Activated T-helper 1 cell treated with anti-CD3 and anti-CD28 coated beads, Interleukin-2, amount 50 U/mL, for 16 hours (primary cell): ENCODE measurements at places on chromosomes 4 and X.

DNA sequence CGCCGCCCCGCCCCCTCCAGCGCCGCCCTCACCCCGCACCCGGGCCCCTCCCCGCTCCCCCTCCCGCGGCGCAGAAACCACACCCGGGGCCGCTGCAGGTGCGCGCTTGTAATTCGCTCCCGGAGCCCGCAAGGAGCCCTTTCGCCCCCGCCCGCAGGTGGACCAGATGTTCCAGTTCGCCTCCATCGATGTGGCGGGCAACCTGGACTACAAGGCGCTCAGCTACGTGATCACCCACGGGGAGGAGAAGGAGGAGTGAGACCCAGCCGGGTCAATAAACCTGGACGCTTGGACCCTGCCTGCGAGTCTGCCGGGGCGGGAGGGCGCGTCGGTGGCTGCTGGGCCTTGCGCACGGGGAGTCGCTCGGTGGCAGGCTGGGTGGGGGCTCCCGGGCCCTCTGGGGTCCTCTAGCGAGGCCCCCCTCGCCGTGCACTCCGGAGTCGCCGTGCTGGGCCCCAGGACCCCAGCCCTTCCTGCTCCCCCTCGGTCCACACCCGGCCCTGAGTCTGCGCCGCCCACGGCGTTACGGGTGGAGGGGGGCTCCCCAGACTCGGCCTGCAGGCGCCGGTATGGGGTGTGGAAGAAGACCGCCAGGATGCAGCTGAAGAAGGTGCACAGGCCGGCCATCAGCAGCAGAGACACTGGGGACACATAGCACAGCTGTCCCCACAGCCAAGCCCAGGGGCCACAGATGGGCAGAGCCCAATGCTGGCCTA is 7.1 kb downstream of the SLC49A3 start:
- DNase-seq: peak; percentile 35

DNA sequence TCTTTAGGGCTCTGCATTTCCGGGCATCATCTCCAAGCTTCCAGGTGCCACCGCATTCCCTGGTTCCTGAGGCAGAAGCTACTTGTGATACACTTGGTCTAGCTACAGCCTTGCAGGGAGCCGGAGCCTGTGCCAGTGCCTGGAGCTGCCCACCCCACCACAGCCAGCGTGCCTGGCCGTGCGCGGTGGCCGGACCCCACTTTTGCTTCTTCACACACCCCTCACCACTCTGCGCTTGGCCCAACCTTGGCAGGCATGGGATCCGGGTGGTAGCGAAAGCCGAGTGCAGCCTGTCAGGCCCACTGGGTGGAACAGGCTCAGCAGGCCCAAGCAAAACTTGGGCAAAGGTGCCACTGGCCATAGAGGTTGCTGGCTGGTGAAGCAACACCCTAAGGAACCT is 823.7 kb downstream of the GLUD2 start:
- no peak for DNase-seq

- DNase-seq: no peak
Observed at GRCh38 chr4:73345399-73345975, 58.6 kb upstream of the ALB start.

DNA sequence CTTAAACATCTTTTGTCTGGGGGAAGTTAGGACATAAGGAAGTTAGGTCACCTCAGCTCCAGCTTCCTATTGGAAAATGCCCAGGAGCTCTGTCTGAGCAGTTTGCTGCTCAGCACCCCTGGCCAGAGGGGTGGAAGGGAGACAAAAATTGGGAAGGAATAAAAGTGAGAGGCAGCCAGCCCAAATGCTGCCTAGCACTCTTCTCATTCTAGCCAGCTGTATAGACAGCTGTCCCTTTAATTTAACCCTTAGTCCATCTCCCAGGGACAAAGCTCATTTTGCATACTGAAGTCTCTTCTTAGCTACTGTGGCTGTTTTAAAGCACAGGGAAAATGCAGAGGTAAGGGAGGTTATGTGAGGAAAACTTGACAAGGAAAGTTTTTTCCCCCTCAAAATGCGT is 89.5 kb upstream of the CITED1 start:
- no peak for DNase-seq

DNA sequence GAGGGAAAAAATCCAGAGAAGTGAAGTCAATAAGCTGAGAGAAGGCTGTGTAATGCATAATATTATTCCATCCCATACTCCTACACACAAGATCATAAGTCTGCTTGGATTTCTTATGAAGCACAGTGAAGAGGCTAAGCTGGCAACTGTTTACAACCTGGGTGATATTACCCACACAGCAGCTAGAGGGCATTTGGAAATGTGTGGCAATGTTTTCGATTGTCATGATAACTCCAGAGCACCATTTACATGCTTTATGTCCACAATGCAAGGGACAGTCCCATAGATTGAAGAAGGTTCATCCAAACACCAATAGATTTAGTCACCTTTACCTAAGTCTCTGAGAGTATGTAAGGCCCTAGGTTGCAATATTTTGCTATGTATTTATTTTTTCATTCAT is 412.2 kb downstream of the PPP3CA start:
- DNase-seq: no peak

- no peak for DNase-seq
Observed at GRCh38 chr4:118036336-118036735, 2.0 kb downstream of the NDST3 start.

DNA sequence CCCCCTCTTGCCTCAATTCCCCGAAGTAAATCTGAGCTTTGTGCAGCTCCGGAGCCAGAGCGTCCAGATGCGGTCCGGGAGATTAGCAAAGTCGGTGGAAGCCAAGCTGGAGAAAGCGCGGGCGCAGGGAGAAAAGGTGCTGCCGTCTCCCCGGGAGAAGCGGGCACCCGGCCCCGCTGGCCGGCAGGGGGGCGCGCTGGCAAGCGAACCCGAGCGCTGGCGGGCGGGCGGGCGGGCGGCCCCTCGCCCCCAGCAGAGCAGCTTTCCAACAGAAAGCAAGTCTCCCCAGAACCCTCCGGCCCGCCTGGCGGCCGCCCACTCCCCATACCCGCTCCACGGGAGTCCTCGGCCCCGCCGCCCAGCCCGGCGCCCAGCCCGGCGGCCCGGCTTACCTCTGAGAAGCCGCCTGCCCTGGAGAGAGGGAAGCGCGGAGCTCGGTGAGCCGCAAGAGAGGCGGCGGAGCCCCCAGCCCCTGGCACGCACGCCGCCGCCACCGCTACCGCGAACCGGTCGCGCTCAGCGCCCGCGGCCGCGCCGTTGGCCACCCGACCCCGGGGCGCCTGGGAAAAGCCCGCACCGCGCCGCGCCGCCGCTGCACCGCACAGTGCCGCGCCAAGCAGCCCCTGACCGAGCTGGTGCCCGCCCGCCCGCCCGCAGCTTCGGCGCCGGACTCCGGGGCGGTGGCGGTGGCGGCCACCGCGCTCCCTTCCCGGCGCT is 529 bp upstream of the CITED1 start:
- no peak for DNase-seq

- DNase-seq: no peak
Observed at GRCh38 chr4:187208651-187209050, 485.0 kb upstream of the FAT1 start.

DNA sequence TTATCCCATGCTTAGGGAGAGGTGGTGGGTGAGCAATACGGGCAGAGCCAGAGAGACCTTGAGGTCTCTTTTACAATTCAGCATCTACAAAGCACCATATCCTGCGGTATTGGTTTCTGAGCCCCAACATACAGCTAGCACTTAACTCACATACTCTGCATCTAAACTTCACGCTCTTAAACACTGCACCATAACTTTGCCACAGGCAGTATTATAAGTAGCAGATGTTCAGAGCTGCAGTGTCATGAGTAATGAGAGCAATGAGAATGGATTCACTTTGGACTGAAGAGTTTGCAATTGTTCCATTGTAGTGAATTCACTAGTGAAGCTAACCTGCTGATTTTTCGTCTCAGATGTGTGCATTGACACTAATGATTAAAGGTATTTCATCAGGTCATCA is 93.8 kb downstream of the HS3ST1 start:
- no peak for DNase-seq

DNA sequence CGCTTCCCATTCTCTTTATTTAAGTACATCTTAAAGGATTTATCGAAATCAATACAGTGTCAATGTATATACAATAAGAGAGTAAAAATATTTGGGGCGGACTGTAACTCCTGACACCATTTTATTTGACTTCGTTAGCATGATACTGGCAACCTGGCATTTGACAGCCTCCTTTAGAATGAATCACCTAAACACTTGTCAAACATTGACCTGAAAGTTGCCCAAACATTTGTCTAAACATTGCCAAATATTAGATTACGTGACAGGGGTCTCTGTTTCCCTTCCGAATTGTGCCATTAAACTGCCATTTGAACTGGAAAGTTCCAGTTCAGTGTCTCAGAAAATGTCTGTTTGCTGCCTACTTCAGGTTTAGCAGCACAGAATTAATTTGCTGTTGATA is 20.8 kb upstream of the FAM9A start:
- DNase-seq: no peak

DNA sequence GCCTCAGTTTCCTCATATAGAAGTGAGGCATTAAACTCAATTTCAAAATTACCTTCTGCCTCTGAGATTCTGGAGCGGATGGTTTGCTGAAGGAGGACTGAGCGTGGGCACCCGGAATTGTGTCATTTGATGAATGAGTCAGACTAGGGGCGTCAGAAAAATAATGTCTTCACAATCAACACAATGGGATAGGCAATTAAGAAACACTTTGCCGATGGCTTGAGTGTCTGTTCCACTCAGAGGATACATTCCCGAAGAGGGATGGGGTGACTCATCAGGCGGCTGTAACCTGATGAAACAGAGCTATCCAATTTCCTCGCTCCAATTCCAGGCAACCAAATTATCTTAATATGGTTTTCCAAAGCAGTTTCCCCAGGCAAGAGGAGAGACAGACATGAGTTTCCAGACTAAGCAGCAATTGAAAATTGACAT is 1.2 kb upstream of the CHRNA9 start:
- no peak for DNase-seq

DNA sequence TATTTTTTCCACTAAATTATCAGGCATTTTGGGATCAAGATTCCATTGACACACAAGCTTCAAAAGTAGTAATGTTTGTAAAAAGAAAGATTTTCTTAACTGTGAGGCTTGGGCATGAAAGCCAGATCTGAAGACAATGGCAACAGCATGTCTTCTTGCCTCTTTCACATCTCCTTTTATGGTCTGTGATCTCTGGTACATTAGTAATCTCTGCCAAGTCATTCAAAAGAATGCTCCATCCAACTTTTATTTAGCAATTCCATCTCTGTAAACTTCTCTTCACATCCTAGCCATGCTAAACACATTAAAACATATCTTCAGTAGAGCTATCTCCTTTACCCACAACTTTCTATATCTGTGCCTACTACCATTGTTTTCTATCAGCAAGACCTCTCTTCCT is 465.4 kb downstream of the FAT4 start:
- no peak for DNase-seq

GRCh38 chrX:21875013-21875412 is 19.2 kb downstream of the YY2 start:
- no peak for DNase-seq

GRCh38 chrX:40272141-40272540 is 174.4 kb upstream of the BCOR start:
- DNase-seq: no peak

DNA sequence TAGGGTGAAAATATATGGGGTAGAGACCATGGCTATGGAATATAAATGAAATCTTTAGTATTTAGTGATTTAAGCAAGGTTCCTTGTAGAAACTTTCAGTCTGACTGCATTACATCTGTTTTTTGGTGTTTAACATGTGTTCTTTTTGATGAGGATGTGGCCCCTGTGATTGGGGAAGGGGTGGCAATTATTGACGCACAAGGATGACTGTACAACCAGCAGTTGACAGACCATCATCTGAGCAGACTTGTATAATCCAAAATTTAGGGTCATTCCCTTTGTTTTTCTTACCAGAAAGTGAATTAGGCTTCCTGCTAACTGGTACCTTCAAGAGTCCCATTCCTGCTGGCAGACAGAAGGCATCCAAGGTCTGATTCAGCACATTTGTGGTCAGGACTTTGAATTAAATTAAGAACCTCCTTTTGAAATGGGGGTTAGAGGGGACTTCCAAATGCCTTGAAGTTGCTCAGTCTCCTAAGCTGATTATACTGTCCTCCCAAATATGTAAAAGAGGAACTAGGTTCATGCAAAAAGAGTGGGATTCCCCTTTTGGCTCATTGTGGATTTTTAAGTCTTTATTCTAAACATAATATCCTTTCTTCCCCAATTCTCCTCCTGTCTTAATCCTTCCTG is 112.4 kb upstream of the CXCL13 start:
- no peak for DNase-seq

DNA sequence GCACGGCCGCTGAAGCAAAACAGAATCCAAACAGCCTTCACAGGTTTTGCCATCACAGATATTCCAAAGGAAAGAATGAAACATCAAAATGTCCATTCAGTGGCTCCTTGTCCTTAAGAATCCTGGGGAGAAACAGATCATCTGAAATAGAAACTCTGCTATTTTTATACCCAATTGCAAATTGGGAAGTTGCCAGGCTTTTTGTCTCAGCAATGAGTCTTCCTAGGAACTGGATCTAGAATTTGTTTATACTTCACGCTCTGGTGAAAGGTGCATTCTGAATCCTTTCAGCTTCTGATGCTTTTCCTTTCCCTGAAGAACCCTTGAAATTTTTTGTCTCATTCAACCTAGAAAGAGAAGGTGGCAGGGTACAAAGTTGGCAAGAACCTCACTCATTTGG is 218.9 kb downstream of the FBXW7 start:
- no peak for DNase-seq

DNA sequence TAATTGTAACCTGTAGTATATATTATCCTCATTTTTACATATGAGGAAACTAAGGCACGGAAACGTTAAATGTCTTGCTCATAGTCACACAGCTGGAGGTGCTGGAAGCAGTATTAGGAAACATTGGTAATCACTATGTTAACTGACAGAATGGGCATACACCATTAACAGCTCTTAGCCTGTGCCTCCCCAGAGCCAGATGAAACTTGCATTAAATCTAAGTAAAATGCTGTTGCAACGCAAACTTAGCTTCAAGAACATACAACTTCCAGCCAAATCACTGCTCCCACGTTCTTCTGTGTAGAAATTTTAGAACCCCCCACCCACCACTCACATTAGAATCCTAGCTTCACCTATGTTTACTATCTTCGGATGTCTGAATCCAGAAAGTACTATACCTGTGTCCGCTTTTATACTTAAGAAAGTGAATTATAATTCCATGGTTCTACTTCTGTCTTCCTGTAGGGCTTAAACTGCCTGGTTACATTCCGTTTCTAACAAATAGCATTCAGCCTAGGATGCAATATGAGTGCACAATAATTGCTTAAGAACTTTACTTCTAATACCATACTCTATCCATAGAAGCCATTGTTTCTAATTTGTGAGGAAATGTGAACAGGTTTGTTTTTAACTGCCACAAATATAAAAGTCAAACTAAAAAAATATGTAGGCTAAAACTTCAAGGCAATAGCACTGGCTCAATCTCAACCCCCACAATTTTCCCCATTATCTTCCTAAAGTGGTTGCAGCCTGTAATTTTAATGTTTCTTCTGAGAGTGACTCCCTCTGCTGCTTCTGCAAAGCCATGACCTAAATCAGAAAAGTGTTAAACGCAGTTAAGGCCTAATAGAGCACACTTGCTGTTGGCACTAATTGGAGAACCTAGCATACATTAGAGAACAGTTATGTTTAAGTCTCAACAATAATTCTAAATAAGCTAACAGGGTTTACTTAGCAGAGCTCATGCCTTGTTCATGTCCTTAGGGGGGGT is 4.4 kb downstream of the UNC5C start:
- no peak for DNase-seq

- DNase-seq: no peak
Observed at GRCh38 chr4:113881256-113881655, 98.2 kb downstream of the ARSJ start.

GRCh38 chrX:153731117-153731844 is 6.6 kb downstream of the ABCD1 start:
- no peak for DNase-seq
